ENCODE measurements at places on chromosomes 1 and 21.

- DNase-seq = no peak
Observed at GRCh38 chr1:24226749-24227148, 39.7 kb upstream of the IFNLR1 start.

DNA sequence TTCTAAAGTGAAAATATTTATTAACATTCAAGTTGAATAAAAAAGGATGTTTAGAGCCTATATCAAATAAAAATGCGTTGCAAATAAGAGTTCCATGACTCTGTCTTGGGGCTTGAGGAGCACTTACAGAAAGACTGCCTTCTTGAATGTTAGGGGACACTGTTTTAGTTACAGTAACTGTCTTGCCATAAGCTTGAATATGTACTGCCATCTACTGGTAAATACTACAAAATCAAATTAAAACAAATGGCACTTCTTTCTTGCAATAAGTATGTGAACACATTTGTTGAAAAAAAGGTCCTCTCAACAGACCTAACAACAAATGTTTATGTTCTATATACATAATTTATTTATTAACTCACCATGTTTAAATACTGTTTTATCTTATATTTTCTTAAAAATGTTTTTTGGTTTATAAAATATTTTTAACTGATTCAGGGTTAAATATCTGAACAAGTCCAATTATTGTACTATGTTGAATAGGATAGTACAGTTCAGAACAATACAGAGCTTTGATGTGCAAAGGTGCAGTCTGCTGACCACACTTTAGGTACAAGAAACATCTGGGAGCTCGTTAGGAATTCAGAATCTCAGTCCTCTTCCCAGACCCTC, 199.5 kb downstream of the LRRIQ3 start:
- DNase-seq = peak; percentile 8

- no peak for DNase-seq
Observed at GRCh38 chr1:167517535-167518330, 596 bp downstream of the CD247 start.

- no peak for DNase-seq
Observed at GRCh38 chr1:66250478-66250877, 283.5 kb upstream of the SGIP1 start.

- no peak for DNase-seq
Observed at GRCh38 chr1:208164609-208165008, 79.6 kb downstream of the PLXNA2 start.

- DNase-seq = no peak
Observed at GRCh38 chr1:81231729-81232038, 569.0 kb upstream of the ADGRL2 start.

GRCh38 chr1:184691719-184692324, 62.8 kb downstream of the EDEM3 start:
- peak; percentile 13 for DNase-seq

- DNase-seq = no peak
Observed at GRCh38 chr1:183278739-183279591, 92.9 kb downstream of the LAMC2 start.

DNA sequence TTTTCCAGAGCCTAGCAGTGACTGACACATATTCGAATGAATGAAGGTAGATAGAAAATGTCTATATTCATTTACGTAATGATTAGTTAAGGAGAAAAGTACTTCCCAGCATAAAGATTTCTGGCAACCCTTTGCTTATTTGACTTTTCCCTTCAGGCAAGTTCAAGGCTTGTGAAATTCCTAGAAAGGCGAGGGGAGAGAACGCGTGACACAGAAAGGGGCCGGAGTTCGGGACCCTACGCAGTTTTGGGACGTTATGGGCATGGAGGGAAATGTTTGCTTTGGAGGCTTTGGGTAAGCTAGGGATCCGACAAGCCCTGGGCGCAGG, 472 bp upstream of the USP25 start:
- no peak for DNase-seq

- no peak for DNase-seq
Observed at GRCh38 chr1:15836772-15837669, 10.5 kb upstream of the SPEN start.

- peak; percentile 3 for DNase-seq
Observed at GRCh38 chr1:113976609-113977278, 2.5 kb upstream of the OLFML3 start.

- no peak for DNase-seq
Observed at GRCh38 chr1:10431070-10431730, 967 bp downstream of the CENPS start.

- DNase-seq = no peak
Observed at GRCh38 chr1:181383695-181384094, 99.6 kb upstream of the CACNA1E start.

GRCh38 chr1:58290685-58291372, 255.7 kb downstream of the OMA1 start:
- DNase-seq = no peak

DNA sequence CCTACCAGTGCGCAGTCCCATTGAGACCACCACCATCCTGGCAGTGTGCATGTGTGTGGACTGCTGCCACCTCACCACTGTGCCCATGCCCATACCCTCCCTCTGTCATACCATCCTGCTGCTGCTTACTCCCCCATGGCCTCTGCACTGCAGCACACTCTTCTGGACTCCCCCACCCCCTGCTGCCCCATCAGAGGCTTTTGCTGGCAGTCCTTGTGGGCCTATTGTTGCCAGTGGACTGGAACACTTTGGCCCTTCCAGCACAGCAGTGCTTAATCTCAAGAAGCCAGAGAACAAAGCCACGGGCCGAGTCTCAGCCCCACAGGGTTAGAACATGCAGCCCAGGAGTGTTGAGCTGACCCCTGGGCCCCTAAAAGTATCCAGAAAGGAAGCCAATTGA, 41.9 kb upstream of the IVNS1ABP start:
- DNase-seq = no peak

DNA sequence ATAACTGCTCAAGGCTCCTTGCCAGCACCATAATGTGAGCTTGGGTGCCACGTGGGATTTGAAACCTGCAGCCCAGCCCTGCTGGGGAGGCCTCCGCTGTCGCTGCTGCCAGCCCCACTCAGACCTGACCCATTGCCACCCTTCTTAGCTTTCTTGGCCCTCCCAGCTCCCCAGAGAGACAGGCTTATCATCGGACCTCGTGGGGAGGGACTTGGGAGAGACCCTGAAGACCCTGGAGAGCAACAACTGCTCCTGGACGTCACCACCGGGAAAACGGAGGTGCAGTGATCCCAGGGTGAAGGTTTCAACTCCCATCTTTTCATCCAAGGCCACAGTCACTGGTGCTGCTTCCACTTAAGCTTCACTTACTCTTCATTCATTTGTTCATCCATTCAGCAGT, 596.1 kb downstream of the PTPRU start:
- DNase-seq = no peak

DNA sequence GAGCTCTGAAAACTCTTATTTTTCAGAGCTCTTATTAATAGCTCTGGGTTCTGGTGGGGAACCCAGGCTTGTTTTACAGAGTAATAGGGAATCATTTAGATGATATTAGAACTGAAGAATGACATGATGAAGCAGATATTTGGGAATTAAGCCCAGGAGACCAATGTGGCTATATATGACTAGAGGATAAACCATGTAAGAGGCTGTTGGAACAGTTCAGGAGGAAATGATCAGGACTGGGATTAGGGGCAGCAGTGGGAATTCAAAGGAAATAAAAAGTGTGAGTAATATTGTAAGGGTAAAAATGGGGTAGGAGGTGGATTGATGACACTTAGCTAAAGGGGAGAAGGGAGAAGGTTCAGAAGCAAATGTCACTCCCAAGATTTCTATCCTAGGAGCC, 58.6 kb downstream of the GIPC2 start:
- no peak for DNase-seq

- no peak for DNase-seq
Observed at GRCh38 chr1:67704351-67704750, 19.4 kb downstream of the GADD45A start.

- DNase-seq = no peak
Observed at GRCh38 chr1:100624886-100625610, 87.1 kb downstream of the GPR88 start.

GRCh38 chr1:205360891-205361290, 4.2 kb upstream of the KLHDC8A start:
- no peak for DNase-seq

DNA sequence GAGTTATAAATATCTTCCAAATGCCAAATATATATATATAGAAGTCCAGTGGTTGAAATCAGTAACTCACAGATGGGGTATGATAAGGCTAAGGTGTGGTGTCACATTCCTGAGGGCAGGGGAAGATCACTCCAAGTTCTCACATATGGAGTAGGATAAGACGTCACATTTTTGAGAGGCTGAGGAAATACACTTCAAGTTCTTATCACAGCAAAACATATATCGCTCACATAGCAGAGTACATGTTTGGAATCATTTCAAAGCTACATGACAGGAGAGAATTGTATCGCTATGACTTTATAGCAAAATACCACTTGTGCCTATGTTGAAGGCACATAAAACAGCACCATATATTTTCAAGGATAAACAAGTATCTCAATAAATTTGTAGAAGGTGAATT, 55.1 kb downstream of the RBM11 start:
- no peak for DNase-seq

DNA sequence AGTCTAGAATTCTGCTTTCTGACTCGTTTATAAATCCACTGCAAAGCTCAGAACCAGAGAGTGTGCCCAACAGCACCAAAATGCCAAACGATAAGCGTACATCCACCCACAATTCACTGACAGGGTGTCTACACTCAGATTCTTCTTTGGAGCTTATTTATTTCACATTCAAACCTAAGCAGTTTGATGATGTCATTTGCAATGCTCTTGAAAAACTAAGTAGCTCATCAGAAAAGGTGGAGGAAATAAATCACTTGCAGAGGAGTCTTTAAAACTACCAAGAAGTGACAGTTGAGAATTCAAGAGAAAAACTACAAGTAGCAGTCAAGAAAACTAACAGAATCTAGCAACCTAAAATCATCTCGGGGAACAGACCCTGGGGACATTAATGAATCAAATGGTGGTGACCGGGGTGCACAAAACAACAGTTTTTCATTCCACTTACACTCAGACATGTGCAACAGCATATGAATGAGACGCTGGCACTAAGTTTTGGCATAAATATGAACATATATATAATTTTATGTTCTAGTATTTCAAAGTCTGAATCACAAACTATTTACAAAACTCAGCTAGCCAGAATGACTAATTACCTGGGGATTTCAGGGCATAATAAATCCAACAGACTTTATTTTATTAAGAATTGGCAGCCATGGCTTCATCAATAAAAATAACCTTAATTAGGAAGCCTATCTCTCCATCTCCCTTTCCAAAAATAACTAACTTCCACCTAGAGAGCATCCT, 119.4 kb downstream of the SIPA1L2 start:
- no peak for DNase-seq

DNA sequence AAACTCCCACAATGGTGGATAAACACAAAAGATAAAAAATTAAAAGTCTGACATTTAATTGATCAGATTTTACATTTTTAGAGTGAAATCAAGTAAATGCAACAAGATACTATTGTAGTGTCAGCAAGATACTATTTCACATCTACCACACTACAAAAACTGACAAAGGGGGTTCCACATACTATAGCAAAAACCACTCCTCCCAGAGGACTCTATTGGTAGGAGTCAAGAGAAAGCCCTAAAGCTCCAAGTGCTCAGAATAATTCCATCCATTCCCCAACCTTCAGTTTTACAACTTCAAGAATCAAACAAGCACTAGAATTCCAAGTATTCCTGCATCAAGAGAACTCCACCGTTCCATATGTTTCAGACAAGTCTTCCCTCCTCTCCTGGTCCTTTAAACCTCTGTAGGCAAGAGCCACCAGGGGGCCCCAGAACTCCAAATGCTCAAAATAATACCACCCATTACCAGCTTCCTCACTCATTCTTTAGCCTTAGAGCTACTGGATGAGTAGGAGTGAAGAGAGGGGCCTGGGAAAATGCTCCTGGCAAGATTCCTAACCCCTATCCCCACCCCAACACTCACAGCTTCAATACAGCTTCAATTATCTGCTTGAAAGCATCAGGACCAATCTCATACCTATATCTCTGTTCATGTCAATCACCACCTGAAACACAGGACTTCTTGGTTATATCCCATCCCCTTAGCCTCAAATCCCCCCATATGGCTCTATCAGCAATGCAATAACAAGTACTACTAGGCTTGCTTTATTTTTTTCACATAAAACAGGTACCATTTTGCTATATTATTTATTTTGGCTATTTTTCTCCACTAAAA, 9.9 kb downstream of the TOR1AIP2 start:
- DNase-seq = no peak

GRCh38 chr1:150194381-150195031, 41.4 kb downstream of the ANP32E start:
- no peak for DNase-seq

- no peak for DNase-seq
Observed at GRCh38 chr1:242178924-242179708, 180.2 kb upstream of the MAP1LC3C start.

DNA sequence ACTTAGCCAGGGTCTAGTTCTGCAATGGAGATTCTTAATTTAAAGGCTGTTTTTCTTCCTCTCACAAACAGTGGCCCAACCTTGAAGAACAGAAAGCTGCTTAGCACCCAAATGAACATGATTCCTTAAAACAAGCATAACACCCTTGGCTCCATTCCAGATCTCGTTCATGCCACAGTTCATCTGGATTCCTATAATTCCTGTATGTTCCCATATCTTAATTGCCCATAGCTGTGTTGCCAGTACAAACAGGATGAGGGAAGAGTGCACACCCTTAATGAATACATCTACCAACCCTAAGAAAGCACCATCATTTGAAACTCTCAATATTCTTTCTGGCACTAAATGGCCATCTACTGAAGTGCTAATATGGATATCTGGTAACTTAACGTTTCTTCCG, 45.5 kb downstream of the TGFB2 start:
- DNase-seq = no peak

DNA sequence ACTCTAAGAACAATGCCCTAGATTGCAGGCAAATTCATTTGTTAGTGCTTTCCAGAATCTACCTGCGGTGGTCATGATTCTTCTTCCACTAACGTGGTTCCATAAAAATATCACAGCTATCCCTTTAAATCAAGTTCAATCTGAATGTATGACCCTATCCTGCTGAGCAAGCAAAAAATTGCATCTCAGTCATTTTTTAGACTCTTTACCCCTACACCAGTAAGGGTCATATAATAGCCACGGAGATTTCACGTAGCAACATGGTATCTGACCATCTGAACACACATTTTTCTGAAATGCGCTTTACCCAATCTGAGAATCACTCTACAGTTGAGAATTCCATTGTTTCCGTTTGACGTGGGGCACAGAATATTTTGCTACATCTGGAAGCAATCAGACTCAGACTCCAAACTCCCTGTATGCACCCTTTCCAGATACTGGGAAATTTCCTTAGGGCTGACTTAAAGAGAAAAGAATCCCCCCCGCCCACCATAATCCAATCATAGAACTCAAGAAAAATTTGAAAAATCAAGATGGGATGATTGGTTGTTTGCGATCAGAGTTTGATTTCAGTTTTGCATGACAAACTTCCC, 699.2 kb upstream of the ZP4 start:
- no peak for DNase-seq

GRCh38 chr1:111998332-111998731, 8.9 kb upstream of the KCND3 start:
- no peak for DNase-seq

GRCh38 chr1:117138561-117138960, 17.0 kb upstream of the TRIM45 start:
- DNase-seq = no peak
